ENCODE measurements at places on chromosomes 4 and X. TPM values are rescaled to one million over a fixed set of nuclear protein-coding genes. Genes with fewer than 3 reads are reported as not detected.

GRCh38 chr4:152016303-152016620, 255.5 kb upstream of the GATB start:
- no peak for DNase-seq

Gene C4orf51
- not detected for total RNA-seq

Gene DACH2
- total RNA-seq, result not detected

DNA sequence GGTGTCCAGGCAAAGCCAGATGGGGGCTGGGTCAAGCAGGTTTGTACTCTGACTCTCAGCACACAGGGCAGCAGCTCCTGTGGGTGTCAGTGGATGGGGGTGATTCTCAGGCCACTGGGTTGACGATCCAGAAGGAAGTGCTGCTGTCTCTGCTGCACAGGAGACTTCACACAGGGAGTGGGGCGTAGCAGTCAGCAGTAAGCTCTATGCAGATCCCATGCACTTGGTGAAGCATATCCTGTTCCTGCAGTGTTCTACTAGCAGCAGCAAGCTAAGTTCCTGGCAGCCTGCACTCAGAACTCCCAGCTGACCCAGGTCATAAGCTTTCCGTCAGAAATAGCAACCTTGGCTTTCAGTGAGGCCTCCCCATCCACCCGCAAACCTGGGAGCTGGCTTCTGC, 117.6 kb upstream of the NDST3 start:
- DNase-seq, result no peak

Gene DOK7
- total RNA-seq, result not detected

DNA sequence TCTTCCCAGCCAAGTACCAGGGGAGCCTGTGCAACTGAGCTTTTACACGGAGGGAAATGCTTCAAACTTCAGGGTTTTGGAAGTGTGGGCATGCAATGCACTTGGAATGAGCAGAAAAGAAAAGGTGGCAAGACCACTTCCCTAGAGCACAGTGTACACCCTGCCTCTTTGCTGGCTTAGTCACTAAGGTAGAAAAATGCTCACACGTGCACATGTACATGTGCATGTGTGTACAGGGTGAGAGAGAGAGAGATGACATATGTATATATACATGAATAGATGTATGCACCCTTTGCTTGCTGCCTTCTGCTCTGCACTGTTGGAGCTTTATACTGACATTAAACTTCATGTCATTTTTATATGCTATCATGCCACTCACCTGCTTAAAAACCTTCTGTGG, 7.9 kb upstream of the KLF3 start:
- no peak for DNase-seq

GRCh38 chr4:26073886-26074560, 160.0 kb downstream of the SMIM20 start:
- no peak for DNase-seq

- no peak for DNase-seq
These were observed 58.6 kb downstream of the MSX1 start for GRCh38 chr4:4918067-4918466.

GRCh38 chrX:34072906-34073305, 59.2 kb downstream of the FAM47A start:
- DNase-seq, result no peak

GRCh38 chr4:168248176-168248710, 70.3 kb downstream of the DDX60 start:
- DNase-seq, result no peak

DNA sequence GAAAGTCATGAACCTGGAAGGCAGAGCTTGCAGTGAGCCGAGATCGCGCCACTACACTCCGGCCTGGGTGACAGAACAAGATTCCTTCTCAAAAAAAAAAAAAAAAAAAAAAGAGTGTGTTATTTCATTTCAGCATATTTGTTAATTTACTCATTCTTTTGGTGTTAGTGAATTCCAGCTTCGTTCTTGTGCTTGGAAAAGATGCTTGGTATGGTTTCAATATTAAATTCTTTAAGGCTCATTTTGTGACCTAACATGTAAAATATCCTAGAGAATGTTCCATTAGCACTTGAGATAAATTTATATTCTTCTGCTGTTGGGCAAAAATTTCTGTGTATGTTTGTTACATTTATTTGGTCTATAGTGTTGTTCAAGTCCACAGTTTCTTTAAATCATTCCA, 66.8 kb downstream of the SPIN3 start:
- DNase-seq, result no peak

Gene RAB41
- not detected for total RNA-seq

DNA sequence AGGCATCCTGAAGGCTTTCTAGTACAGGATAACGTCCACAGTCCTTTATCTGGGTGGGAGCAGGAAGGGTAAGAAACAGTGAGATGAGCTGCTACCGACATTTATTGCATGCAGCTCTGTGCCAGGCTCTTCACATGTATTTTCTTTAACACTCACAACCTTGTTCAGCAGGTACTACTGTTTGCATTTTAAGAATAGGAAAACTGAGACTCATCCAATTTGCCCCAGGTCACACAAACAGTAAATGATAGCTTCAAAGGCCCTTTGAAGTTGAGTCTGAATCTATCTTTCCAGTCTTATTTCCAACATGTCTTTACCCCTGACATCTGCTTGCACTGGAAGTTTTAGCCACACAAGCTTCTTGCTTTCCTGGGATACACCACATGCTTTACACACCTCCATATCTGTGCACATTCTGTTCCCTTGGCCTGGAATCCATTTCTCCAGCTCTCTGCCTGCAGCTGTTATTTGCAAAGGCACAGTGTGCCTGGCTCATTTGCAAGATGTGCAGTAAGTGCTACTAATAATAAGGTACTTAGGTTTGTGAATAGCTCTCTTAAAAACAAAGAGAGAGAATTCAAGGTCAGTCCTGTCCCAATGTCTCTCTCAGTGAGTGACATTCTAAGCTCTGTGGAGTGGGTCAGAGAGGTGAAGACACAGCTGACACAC, 61.2 kb downstream of the METTL14 start:
- no peak for DNase-seq

Gene LNX1
- total RNA-seq, result 2.5 TPM

- no peak for DNase-seq
These were observed 218.6 kb upstream of the HTR2C start for GRCh38 chrX:114365065-114365834.

- DNase-seq, result no peak
These were observed 22.8 kb downstream of the DTHD1 start for GRCh38 chr4:36304138-36304681.

- DNase-seq, result no peak
These were observed 96.5 kb upstream of the ESX1 start for GRCh38 chrX:104351173-104351769.

DNA sequence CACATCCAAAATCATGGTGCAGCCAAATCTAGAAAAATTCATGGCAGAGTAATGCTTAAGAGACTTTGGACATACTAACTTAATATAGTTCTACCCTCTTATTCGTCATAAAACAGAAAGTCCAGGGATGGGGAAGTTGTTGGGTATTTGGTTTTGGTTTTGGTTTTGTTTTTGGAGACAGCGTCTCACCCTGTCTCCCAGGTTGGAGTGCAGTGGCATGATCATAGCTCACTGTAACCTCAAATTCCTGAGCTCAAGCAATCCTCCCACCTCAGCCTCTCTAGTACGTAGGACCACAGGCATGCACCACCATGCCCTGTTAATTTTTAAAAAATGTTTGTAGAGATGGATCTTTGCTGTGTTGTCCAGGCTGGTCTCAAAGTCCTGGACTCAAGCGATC, 271.8 kb upstream of the TENM3 start:
- DNase-seq, result no peak

Gene SORCS2
- total RNA-seq, result not detected

DNA sequence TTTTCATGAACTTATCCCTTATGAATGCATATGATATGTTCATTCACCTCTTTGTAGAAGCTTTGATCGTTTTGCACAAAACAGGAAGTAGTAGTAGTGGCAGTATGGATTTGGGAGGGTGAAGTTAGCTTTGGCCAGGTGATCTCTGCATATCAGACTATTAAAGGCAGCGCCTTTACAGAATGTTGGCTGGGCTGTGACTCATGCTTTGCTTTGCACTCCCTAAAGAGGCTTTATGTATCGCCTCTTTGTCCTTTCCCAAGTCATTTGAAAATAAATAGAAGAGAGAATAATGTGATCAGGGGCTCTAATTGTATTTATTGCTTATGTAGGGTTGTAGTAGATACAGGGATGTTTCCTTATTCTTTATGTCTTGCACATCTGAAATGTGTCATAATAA, 50.4 kb downstream of the SHROOM3 start:
- DNase-seq, result no peak

GRCh38 chr4:7910263-7910896, 29.3 kb downstream of the AFAP1 start:
- no peak for DNase-seq

DNA sequence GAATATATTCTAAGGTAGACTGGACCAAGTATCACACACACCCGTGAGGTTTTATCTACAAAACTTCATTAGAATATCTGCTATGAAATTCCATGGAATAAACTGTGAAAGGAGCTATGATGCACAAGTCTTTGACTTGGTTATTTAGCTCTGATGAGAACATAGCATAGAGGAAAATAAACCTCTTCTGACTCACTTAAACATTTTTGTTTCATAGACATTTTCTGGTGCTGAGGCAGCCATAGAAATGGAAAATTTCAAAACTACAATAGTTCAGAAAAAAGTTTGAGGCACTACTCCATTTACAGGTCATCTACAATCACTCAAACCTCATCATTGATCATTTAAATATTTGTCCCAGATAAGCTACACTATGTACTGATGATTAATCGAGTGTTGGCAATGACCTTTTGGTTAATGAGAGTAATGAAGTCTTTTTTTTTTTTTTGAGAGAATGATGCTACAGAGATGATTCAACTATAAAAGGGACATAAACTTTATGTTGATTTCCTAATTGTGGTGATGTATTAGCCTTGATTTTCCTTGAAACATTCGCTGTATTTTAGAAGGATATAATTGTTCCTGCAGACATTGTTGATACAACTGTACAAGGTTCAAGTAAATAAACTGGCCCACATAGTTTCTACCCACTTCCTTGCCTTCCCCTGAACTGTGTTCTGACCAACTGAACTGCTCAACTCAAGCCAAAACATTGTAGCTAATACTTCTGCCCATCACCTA, 77.5 kb downstream of the AREG start:
- no peak for DNase-seq

Gene KCNE5
- 0.38 TPM for total RNA-seq

Gene TMEM35A
- not detected for total RNA-seq

Gene POU4F2
- not detected for total RNA-seq

- no peak for DNase-seq
These were observed 162.8 kb downstream of the THOC2 start for GRCh38 chrX:123570011-123570590.

GRCh38 chr4:83582289-83582785, 46.4 kb downstream of the GPAT3 start:
- no peak for DNase-seq

DNA sequence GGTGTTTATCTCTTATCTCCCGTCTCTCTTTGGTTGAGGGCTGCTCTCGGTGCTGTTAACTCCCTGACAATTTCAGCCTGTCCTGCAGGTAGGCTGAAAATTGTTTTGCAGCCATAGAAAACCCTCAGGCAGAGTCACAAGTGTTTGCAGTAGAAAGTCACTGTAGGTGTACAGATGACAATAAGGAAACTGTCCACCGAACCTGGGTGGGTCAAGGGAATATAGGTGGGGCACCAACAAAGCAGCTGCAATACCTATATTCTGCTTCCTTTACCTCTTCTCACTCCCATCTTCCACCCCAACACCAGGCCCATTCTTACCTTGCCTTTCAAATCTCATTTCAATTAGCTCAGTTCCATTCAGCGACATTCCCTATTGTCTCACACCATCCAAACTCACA, 381.8 kb downstream of the PPP1R2C start:
- DNase-seq, result no peak

Measured in K562 (cell line).